ENCODE measurements at places on chromosomes 11 and 22.

DNA sequence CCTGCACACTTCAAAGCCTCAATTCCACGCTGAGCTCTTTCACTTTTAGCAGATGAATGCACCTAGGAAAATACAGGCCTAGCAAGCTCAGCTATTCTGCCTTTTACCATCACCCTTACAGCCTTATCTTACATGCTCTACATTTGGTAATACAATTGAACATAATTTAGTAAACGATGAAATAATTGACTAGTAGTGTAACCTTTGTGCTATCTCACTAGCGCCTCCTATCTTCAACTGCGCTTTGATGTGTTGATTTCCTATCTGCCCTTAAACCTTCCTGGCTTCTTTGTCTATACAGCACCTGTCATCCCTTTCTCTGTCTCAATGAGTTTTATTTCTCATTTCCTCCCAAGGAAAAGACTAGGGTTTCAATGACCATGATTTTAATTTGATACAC lies 149.7 kb downstream of the LRRC4C start:
- DNase-seq: no peak

DNA sequence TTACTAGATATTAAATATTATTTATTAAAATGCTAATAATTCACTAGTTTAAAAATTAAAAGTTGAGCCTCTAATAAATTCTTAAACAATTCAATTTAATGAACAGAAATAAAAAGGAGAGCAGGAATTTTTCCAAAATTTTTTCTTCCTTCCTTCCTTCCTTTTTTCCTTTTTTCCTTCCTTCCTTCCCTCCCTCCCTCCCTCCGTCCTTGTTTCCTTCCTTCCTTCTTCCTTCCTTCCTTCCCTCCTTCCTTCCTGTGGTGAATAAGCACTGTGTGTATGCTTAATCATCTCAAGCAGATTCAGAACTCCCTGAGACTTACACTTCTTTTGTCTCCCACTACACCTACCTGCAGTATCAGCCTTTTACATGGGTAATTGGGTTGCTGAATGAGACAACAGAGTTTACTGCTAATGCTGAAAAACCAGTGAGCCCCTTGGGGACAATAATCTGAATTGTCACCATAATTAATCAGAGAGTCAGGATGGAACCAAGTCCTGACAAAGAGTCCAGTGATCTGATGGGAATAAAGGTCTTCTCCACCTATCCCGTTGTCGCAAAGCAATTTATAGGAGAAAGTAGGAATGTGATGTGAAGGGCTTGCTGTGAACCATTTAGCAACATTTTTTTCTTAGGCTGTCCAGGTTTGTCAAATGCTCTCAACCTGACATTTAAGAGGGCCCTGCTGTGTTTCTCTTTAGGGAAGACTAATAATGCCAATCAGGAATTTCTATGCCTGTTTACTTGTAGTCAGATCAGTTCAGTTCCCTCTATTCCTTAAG lies 58.1 kb upstream of the CEP295 start:
- no peak for DNase-seq

DNA sequence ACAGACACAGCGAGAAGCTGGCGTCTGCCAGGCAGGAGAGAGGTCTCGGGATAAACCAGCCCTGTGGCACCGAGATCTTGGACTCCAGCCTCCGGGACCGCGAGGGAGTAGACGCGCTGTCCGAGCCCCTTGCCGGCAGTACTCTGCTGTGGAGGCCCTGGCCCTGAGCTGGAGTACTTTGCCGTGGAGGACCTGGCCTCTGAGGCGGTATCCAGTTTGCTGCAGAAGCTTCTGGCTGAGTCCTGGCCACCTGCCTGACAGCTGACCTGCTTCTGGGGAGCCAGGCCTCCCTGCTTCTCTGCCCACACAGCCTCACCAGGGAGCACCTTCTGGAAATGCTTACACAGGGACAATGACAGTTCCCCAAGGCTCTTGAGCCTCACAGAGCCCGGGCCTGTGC lies 31.6 kb upstream of the CARS1 start:
- no peak for DNase-seq

GRCh38 chr11:34416088-34416487 lies 22.6 kb upstream of the CAT start:
- no peak for DNase-seq

DNA sequence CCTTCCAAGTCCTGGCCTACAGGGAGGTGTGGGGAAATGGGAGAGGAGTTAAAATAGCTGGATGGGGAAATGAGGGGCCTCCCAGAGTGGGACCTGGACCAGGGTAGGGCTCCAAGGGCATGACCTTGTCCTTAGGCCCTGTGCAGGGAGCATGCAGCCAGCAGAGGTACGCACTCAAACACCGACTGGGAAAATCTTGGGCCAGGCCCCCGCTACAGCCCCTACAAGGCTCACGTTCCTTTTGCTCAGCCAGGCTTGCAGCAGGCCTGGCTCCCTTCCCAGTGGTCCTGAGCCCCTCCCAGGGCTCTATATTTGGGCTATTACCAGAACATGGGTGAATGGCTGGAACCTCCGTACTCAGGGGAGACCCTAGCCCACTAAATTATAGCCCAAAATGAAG lies 31.3 kb downstream of the LMO1 start:
- DNase-seq: no peak

- peak; percentile 83 for DNase-seq
These were observed 1000.3 kb downstream of the BRD1 start for GRCh38 chr22:48827268-48827846.

- DNase-seq: no peak
These were observed 28.4 kb downstream of the TRPC6 start for GRCh38 chr11:101555366-101555765.

DNA sequence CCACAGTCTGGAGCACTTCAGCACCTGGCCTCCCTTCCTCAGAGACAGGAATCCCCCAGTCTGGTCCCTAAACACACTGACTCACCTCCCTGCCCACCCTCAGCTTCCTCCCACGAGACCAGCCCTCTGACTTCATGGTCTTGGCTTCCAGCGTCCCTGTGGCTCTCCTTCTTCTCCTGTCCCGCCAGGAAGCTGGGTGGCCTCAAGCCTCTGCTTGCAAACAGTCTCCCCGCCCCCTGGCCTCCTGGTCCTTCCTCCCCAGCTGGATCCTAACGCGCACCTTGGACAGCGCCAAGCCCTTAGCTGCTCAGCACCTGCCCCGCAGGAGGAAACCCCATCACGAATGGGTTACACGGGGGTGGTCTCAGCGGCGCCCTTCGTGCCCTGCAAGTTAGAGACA lies 4.5 kb downstream of the NCF4 start:
- DNase-seq: no peak

DNA sequence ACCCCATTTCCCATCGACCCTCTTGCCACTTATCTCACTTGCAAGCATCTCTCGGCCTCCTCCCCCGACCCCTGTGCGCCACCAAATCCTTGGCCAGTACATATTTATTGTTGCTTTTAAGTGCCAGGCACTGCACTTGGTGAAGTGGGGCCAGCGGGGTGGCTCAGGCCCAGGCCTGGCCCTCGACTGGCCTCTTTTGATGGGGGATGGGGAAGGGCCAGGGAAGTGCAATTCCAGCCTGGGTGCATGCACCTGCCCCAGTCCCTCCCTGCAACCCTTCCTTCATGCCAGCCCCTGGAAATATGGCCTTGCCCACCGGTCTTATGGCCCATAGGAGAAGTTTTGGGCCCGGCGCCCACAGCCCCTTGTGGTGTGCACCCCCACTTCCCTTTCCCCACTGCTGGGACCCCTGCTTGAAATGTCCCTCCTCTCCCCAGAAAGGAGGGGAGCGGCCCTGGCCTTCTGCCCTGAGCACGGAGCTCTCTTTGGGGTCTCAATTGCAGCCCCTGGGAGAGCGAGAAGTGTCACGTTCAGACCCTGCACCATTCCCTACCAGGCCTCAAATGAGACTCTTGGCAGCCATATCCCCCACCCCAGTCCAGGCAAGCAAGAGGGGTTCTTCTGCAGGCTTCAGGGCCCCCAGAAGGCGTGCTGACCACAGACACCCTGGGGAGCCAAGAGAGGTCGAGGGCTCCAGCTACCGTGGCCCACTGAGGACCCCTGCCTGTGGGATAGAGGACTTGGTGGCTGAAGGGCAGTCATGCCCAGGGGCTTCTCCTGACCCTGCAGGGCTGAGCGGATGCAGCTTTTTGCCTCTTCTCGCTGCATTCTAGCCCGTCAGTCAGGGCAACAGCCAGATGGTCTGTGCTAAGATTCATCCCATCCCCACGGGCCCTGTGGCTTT lies 961 bp downstream of the SUSD2 start:
- DNase-seq: no peak

DNA sequence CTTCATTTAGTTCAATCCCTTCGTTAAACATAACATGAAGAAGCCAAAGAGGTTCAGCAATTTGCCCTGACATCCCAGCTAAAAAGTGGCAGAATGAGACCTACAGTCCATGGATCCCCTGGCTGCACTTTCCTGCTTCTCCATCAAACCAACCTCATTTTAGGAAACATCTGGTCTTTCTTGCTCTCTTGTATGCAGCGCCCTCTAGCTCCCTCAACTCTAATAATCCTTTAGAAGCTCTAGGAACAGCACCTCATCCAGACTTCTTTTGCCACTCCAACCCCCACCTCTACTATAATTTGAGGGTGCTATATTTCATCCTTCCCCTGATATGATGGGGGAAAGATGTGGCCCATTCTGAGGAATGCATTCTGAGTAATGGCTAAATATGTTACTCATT lies 7.4 kb downstream of the CNTF start:
- DNase-seq: no peak

- no peak for DNase-seq
These were observed 33.3 kb downstream of the RBFOX2 start for GRCh38 chr22:35995348-35995747.

DNA sequence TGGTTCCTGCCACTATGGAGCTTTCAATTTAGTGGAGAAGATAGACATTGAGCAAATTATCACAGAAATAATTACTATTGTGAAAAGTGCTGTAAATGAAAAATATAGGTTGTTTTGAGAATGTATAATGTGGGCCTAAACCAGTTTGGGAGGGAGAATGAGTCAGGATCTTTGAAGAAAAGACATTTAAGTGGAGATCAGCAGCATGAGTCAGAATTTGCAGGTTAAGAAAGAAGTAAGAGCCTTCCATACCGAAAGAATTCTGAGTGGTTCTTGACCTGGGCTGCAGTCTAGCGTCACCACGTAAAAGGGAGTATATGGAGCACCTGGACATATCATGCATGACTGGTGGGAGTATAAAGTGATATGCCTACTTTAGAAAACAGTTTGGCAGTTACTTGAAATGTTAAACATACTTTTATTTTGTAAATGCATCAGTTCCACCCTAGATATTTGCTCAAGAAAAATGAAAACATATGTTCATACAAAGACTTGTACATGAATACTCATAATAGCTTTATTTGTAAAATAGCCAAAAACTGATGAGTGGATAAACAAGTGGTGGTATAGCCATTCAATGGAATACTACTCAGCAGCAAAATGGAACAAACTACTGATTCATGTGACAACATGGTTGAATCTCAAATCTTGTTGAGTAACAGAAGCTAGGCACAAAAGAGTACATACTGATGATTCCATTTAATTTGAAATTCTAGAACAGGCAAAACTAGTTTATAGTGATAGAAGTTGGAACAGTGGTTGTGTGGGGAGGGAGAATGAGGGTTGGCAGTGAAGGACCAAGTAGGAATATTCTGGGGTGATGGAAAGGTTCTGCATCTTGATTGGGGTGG lies 99.2 kb downstream of the STIM1 start:
- DNase-seq: no peak

DNA sequence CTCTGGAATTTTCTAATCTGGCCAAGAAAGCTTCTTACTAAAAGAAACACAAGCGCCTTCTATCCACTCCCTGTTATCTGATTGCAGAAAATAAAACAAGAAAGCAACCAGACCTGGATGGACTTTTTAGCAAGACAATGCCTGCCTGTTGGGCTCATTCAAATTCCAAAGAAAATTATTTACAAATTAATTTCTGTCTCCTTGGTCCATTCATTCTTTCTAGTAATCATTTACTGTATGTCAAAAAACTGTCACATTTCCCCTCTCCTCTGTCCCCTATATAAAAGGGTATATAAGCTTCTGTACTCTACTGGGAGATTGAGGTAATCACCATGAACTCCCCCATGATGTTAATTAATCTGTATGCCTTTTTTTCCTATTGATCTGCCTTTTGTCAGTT lies 279.9 kb downstream of the DLG2 start:
- DNase-seq: no peak

DNA sequence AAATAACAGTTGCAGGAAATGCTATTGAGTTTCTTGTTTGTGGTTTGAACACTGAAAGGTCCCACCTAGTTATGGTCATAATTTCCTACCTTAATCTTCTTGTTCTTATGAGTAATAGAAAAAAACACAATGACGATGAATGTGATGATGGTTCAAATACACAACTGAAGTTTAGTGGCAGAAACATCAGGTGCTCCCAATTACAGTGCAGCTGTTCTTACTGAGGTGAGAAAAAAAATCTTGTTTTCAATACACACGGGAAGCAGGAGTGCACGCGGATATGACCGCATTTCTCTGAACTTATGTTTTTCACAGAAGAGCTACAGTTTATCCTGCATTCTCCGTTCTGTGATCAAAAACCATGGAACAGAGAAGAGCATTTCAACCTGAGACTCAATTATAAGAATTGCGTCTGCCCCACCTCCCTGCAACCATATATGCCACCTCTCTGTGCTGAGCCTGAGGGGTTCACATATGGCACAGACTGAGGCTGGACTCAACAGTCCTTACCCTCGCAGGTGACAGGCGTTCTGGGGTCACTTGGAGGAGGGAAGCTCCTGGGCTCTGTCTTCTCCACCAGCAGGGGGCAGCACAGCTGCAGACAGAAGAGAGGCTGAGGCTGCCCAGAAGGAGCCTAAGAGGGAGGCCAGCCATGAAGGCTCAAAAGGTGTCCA lies 99.7 kb upstream of the IGLL5 start:
- DNase-seq: no peak

- no peak for DNase-seq
These were observed at the start of gene MRGPRX2 for GRCh38 chr11:19060629-19061028. Gene MRGPRX2 (minus strand): TSS chr11:19060717. CDS start chr11:19056402, 4,315 bp downstream.

- no peak for DNase-seq
These were observed 807.6 kb downstream of the BRD1 start for GRCh38 chr22:49019737-49020713.

DNA sequence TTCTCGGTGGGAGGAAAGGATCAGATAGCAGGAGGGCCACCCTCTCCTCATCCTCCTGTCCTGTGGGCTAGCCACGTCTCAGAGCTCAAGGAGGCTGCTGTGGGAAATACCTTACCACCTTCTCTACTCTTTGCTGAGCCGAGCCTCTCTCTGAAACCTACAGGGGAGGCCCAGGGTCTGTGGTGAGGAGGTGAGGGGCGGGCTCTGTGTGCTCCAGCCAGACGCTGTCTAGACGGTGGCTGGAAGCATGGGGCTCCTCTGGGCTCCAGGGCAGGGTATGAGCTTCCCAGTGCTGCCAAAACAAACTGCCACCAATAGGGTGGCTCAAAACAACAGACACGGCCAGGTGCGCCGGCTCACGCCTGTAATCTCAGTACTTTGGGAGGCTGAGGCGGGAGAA lies 5.5 kb upstream of the TMPRSS6 start:
- DNase-seq: no peak
